ENCODE measurements at places on chromosomes 11 and 22.

DNA sequence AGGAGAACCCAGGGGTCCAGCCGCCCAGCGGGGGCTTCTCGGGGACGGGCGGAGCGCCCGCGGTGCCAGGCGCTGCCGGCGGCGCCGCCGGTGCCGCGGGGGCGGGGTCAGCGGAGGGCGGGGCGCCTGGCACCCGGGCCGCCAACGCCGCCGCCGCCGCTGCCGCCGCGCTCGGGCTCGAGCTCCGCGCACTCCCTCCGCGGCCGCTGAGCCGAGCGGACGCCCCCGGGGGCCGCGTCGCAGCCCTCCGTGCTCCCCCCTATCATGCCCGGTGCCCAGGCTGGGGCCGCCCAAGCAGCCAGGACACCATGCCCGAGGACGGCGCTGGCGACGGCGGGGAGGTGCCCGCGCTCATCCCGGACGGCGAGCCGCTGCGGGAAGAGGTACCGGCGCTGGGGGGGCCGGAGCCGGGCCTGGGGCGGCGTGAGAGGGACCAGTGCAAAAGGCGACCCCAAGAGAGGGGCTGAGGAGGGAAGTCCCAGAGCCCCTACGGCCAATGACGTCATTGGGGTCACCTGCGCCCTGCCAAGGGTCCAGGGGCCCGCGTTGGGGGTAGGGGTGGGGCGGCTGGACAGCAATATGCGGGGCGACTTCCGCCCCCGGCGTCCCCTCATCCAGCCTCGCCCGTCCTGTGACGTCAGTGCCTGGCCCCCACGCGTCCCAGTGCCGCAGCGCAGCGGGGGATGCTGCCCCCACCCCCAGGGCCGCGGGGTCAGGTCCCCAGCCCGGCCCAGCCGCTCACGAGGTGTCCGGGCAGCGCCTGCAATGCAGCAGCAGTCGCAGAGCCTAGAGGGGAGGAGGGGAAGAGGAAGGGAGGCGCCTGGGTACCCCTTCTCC is at the start of gene TMEM151A:
Gene TMEM151A, plus strand, starts transcription at position 189 of the 837 bp plus-strand sequence. Its CDS starts 120 bp downstream, at position 309.
- DNase-seq = no peak

DNA sequence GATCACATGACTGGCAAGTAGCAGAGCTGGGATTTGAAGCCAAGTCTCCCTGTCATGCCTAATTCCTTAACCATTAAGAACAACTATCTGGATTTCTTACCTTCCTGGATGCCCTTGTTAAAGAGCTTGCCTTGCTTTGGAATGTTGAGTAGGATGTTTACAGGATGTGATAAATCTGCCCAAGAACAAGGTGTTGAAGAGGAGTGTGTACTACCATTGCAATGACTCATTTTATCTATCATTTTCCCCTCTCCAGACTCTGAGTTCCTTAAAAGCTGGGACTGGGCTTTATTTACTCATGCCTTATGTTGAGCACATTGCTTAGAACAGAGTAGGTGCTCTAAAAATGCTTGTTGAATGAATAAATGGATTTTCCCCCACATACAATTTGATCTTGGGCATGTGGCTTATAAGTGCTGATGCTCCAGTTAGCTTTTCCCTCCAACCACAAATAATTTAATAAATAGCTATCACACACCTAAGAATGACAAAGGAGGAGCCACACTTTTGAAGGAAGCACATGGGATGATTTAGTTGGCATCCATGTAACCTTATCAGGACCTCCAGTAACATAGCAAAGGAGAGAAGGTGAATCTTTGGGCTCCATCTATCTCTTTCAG is 268.6 kb upstream of the SESN3 start:
- DNase-seq = no peak

DNA sequence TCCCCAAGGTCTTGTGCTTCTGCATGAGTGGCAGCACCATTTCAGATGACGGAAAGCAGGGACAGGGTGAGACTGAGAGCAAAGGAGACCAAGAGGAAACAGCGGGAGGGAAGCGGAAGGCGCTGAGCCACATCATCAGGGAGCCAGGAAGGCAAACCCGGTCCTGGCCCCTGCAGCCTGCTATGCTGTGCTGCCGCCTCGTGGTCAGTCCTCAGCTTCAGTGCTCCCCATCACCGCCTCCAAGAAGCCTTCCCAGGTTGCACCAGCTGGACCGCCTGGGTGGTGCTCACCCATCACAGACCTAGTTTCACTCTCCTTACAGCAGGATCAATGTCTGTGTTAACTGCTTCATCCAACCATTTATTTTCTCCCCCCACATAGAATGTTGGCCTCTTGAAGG is 73.0 kb upstream of the PHF21B start:
- DNase-seq = no peak

- DNase-seq = no peak
Observed at GRCh38 chr22:27456696-27457503, 344.7 kb downstream of the MN1 start.

DNA sequence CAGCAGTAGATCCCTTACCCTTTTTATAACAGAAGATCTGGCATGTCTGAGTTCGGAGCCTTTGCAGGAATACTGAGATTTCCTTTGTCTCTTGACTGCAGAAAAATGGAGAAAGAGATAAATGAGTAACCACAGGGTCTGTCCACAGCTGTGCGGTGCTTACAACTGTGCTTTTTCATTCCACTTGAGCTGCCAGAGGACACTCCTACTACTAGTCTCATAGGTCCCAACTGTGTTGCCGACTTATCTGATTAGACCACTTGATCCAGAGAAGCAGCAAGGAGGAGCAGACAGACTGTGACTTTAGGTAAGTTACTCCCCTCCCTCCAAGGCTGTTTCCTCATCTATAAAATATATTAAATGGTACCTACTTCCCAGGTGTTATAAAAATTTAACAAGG is 17.5 kb downstream of the FAM227A start:
- DNase-seq = no peak

DNA sequence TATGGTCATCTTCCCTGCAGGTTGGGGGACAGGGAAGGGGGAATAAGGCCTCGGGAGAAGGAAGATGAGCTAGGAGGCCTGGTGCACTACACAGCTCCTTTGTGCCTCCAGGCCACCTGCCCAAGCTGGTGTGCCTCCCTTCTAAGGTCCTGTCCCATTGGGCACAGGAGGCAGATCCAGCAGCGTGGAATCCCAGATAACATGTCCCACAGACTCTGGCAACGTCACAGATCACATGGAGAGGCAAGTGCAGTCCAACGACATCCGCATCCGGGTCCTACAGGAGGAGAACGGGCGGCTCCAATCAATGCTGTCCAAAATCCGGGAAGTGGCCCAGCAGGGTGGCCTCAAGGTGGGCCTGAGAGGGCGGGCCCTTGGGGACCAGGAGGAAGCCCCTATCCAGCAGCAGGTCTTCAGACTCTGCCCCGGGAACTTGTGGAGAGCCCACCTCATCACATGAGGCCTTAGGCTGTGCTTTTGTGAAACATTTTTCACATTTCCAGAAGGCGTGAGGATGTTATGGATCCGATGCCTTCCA is 11.8 kb downstream of the RNF215 start:
- DNase-seq = no peak

DNA sequence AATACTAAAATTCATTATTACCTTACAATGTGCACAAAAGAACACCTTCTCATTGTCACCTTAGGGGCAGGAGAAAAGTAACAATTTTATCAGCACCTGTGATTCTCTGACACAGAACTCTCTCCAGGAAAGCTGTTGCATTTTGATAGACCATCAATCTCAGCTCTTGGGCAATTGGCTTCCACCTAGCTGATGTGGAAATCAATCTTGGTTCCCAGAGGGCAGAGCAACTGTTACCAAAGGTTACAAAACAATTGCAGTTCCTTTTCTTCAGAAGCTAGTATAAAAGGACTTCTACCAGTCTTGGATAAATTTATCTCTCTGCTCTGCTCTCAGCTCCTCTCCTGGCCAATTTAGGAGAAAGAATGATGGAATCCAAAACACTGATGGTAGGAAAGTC is 157.8 kb upstream of the DDI1 start:
- DNase-seq = no peak
